Fibroblast of lung (primary cell): ENCODE measurements at places on chromosomes 1 and 21. TPM values are rescaled to one million over a fixed set of nuclear protein-coding genes. Genes with fewer than 3 reads are reported as not detected.
A peak's percentile ranks its signal among the peaks of the same experiment; 100 is the strongest.

DNA sequence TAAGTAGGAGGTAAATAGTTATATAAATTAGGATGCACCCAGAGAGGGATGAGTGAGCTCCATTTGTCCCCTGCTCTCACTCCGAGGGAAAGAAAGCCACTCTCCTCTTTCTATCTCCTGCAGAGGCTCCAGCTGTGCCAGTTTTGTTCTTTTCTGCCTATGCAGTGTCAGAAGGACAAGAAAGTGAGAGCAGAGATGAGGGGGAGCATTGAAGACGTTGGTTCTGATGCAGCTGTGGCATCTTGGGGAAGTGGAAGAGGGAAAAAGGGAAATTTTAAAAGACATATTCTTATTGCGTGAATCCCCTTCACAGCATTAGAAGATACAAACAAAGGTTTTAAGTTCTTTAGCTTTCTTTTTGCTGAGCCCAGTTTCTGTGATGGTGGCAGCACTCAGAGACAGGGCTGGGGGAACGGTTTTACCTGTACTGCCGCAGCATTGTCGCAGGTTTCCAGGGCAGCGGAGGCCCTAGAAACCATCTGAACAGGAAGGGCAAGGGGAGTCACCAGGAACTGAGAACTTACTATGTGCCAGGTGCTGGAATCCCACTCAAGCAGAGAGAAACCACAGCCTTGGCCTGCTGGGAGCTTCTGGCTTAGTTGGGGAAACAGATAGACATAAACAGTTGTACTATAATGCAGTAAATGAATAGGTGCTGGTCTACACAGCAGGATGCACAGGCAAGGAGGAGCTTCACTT is 44.9 kb upstream of the USP24 start:
- no peak for DNase-seq
- H3K27ac ChIP-seq: no peak overlapping the region
- no peaks in the 10 kb centered on the region for H3K27me3 ChIP-seq
- no peaks in the 10 kb centered on the region for H3K36me3 ChIP-seq
- H3K4me1 ChIP-seq: no peaks in the 10 kb centered on the region
- no peak overlapping the region for H3K4me3 ChIP-seq

DNA sequence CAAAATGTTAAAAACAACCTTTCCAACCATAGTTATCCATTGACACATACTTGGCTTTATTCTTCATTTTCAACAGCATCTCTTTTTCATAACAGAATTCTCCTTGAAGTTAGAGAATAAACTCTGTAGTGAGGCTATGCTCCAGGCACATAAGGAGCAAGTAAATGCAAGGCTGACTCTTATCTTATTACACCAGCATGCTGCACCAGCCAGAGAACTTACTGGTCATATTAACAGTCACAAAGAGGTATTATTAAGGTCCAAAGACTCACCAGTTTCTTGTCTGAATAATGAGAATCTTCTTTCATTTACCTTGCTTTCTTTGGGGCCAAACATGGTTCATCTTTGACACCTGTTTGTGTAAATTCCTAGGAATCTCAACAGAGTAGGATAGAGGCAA is 71.3 kb upstream of the IVNS1ABP start:
- DNase-seq: no peak
- H3K27ac ChIP-seq: no peak overlapping the region
- no peaks in the 10 kb centered on the region for H3K4me1 ChIP-seq

The EXOC8 gene
- 14.1 and 17.0 TPM in 2 replicates for total RNA-seq

The AMIGO1 gene
- total RNA-seq: 1.8 and 2.5 TPM in 2 replicates

The DTL gene
- 0.26 and 2.8 TPM in 2 replicates for total RNA-seq

DNA sequence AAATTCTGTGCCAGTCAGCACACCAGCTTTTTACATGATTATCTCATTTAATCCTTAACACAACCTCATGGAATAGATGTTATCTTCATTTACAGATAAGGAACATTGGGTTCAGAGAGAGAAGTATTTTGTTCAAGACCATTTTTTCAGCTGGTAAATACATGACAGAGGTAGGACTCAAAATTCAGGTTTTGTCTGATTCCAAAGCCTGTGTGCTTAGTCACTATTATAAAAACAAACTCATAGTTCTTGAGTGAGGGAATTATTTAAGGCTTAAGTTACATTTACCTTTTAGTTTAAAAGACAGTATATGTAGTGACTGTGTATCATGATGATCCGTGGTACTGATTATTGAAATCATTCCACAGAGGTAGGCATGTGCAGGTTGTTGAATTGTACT is 125.2 kb downstream of the MAGI3 start:
- no peak overlapping the region for H3K27ac ChIP-seq
- H3K27me3 ChIP-seq: no peaks in the 10 kb centered on the region
- DNase-seq: peak; percentile 65
- no peaks in the 10 kb centered on the region for H3K36me3 ChIP-seq
- H3K4me1 ChIP-seq: peaks cover 6% of the 10 kb centered on the region
- H3K4me3 ChIP-seq: no peak overlapping the region

The PLEKHN1 gene
- total RNA-seq: under 0.01 and 0.17 TPM in 2 replicates

DNA sequence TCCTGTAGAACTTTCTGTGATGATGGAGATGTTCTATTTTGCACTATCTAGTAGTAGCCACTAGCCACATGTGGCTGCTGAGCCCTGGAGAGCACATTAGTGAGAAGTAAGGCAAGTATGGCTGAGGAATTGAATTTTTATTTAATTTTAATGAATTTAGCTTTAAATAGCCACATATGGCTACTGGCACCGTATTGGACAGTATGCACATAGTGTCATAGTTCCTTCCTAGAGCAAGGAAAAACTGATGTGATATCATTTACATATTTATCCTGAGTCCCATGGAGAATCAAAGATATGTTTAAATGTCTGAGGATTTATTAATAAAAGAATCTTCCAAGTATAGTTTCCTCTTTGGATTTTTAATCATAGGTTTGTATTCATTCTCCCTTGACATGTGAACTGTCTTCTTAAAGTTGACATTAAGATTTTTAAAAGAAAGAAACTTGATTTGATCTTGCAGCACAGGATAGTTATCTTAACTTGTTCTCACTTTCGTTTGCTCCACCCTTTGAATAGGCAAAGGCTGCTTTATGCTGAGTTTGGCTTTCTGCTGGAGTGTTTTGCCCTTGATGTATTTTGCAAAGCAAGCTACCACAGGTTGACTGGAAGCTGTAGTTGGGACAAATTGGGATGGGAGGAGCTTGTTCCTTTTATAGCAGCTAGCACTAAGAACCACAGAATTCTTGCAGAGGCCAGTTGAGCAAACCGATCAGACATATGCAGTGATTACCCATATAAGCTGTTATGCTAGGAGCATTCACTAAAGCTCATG is 129.7 kb downstream of the VPS13D start:
- H3K4me3 ChIP-seq: no peak overlapping the region
- no peaks in the 10 kb centered on the region for H3K4me1 ChIP-seq
- H3K36me3 ChIP-seq: peaks cover 2% of the 10 kb centered on the region
- no peak overlapping the region for H3K27ac ChIP-seq
- DNase-seq: no peak

GRCh38 chr1:9275567-9276034 is 17.1 kb upstream of the SPSB1 start:
- no peak overlapping the region for H3K27ac ChIP-seq
- H3K4me1 ChIP-seq: peaks cover 24% of the 10 kb centered on the region
- H3K36me3 ChIP-seq: no peaks in the 10 kb centered on the region

DNA sequence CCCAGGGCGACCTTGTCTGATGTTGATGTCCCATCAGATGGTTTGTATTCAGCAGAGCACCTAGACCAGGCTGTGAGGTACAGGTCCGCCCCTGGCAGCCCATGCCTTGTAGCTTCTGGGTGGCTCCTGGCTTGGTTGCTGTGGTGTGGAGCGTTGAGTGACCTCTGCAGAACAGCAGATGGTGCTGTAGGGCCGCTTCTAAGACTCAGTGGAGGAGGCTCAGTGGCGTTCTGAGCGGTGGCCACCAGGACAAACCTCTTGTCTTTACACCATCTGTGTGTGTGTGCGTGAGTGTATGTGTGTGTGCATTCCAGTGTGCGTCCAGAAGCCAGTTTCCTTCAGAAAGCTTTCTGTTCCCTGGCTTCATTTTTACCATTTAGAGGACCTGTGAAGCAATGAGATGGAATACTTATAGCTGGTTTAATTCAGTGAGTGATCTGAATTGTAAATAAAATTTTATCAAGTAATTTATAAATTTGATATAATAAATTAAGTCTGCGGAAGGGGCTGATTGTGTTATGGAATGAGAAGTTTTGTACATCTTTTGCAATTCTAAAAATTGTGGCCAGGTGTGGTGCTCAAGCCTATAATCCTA is 66.1 kb downstream of the ADARB1 start:
- peaks cover 18% of the 10 kb centered on the region for H3K4me1 ChIP-seq
- no peaks in the 10 kb centered on the region for H3K27me3 ChIP-seq
- peak; percentile 92 for DNase-seq
- H3K4me3 ChIP-seq: no peak overlapping the region
- no peak overlapping the region for H3K27ac ChIP-seq

GRCh38 chr1:217270101-217270500 is 360.8 kb downstream of the GPATCH2 start:
- no peaks in the 10 kb centered on the region for H3K4me1 ChIP-seq
- no peak overlapping the region for H3K4me3 ChIP-seq
- DNase-seq: peak; percentile 6
- no peaks in the 10 kb centered on the region for H3K36me3 ChIP-seq
- H3K27me3 ChIP-seq: no peaks in the 10 kb centered on the region
- no peak overlapping the region for H3K27ac ChIP-seq

The FOXD3 gene
- total RNA-seq: not detected in 2 replicates

DNA sequence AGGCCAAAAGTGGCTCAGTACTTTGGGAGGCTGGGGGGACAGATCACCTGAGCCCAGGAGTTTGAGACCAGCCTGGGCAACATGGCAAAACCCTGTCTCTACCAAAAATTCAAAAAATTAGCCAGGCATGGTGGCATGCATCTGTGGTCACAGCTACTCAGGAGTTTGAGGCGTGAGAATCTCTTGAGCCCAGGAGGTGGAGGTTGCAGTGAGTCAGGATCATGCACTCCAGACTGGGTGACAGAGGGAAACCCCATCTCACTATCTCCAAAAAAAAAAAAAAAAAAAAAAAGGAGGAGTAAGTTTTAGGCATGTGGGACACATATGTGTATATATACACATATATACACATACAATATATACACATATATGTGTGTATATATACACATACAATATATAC is 165.3 kb upstream of the DPYD start:
- peak overlapping the region; percentile 66 for H3K27ac ChIP-seq
- no peaks in the 10 kb centered on the region for H3K27me3 ChIP-seq
- peak; percentile 87 for DNase-seq
- peaks cover 9% of the 10 kb centered on the region for H3K4me1 ChIP-seq

GRCh38 chr1:203186446-203187303 is at the start of gene CHI3L1:
Gene CHI3L1 (minus strand): TSS chr1:203186704. CDS start chr1:203186623, 81 bp downstream.
- H3K27me3 ChIP-seq: no peaks in the 10 kb centered on the region
- no peak within 1 kb of the TSS for H3K27ac ChIP-seq
- H3K4me1 ChIP-seq: no peaks in the 10 kb centered on the region
- no peaks in the 10 kb centered on the region for H3K36me3 ChIP-seq
- peak; percentile 13 for DNase-seq
- no peak within 1 kb of the TSS for H3K4me3 ChIP-seq

DNA sequence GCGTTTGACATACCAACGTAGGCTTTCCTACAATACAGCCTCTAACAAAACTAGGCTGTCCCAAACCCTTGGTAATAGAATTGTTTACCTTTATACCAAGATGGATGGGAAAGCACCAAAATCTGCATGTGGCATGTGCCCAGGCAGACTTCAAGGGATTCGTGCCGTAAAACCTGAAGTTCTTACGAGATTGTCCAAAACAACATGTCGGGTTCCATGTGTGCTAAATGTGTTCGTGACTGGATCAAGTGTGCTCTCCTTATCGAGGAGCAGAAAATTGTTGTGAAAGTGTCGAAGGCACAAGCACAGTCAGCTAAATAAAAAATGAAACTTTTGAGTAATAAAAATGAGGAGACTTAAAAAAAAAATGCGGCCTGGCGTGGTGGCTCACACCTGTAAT is 5.1 kb downstream of the RPS27 start:
- H3K4me3 ChIP-seq: no peak overlapping the region
- no peak overlapping the region for H3K27ac ChIP-seq
- DNase-seq: no peak
- no peaks in the 10 kb centered on the region for H3K27me3 ChIP-seq

The SPATA1 gene
- 1.0 and 1.7 TPM in 2 replicates for total RNA-seq

DNA sequence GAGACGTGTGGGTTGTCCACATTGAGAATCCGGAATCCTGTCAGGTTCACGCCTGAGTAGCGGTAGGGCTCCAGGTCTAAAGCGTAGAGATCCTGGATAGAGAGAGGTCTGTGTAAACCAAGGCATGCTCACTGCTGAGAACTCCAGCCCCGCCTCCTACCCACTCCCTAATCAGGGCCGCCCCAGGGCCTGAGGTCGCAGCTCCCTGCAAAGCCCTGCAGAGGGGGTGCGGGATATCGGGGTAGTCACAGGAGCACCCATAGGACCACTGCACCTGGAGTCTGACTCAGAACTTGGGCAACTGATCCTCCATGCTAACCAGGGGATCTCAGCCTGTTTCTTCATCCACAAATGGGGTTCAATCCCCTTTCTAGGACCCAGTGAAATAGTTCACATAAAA is 174.4 kb downstream of the GRIK3 start:
- no peaks in the 10 kb centered on the region for H3K36me3 ChIP-seq
- DNase-seq: no peak
- H3K27me3 ChIP-seq: no peaks in the 10 kb centered on the region
- H3K4me1 ChIP-seq: no peaks in the 10 kb centered on the region
- no peak overlapping the region for H3K4me3 ChIP-seq

DNA sequence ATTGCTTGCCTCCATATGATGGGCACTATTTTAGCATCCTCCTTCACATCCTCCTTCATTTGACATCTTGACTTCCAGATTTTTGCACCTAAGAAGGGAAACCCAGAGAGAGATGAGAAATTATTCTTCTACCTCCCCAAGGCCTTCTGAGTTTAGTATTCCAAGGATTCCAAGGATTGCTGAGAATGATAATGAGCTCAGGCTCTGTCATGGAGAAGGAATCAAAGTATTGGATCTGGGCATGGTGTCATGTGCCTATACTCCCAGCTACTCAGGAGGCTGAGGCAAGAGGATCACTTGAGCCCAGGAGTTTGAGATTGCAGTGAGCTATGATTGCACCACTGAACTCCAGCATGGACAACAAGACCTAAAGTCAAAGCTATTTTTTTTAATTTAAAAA is 26.6 kb upstream of the ZNF281 start:
- H3K27ac ChIP-seq: no peak overlapping the region
- H3K4me1 ChIP-seq: no peaks in the 10 kb centered on the region
- no peaks in the 10 kb centered on the region for H3K27me3 ChIP-seq
- no peaks in the 10 kb centered on the region for H3K36me3 ChIP-seq
- peak; percentile 9 for DNase-seq
- H3K4me3 ChIP-seq: no peak overlapping the region

The DYNLT5 gene
- total RNA-seq: under 0.01 and 0.50 TPM in 2 replicates

- H3K36me3 ChIP-seq: no peaks in the 10 kb centered on the region
- H3K27me3 ChIP-seq: peaks cover 5% of the 10 kb centered on the region
- H3K27ac ChIP-seq: no peak overlapping the region
- no peak for DNase-seq
- no peaks in the 10 kb centered on the region for H3K4me1 ChIP-seq
- H3K4me3 ChIP-seq: no peak overlapping the region
Measured at GRCh38 chr1:11641776-11642305, 12.4 kb downstream of the FBXO2 start.

The LAPTM5 gene
- total RNA-seq: under 0.01 TPM in 2 replicates

GRCh38 chr1:48757363-48757762 is 19.3 kb downstream of the BEND5 start:
- H3K4me3 ChIP-seq: no peak overlapping the region
- no peaks in the 10 kb centered on the region for H3K36me3 ChIP-seq
- H3K27ac ChIP-seq: no peak overlapping the region
- no peak for DNase-seq
- no peaks in the 10 kb centered on the region for H3K4me1 ChIP-seq
- H3K27me3 ChIP-seq: no peaks in the 10 kb centered on the region

GRCh38 chr1:229229721-229230139 is 41.2 kb upstream of the RAB4A start:
- H3K4me3 ChIP-seq: no peak overlapping the region
- H3K27me3 ChIP-seq: peaks cover 4% of the 10 kb centered on the region
- H3K4me1 ChIP-seq: no peaks in the 10 kb centered on the region
- H3K27ac ChIP-seq: no peak overlapping the region
- no peak for DNase-seq
